T-helper 2 cell treated with Interferon-gamma antibody and Interleukin-4, amounts not matched to agents 5 μg/mL and 100 μg/mL, for 36 hours (primary cell): ENCODE measurements at places on chromosomes 3 and 15.

GRCh38 chr3:194446754-194447153 is 40.0 kb downstream of the ATP13A3 start:
- DNase-seq: no peak
- H3K36me3 ChIP-seq: peaks cover 64% of the 10 kb centered on the region
- no peaks in the 10 kb centered on the region for H3K27me3 ChIP-seq
- H3K4me3 ChIP-seq: no peak overlapping the region

- no peak overlapping the region for H3K27ac ChIP-seq
- H3K4me3 ChIP-seq: no peak overlapping the region
- no peaks in the 10 kb centered on the region for H3K4me1 ChIP-seq
- H3K27me3 ChIP-seq: peaks cover 15% of the 10 kb centered on the region
Observed at GRCh38 chr15:38362355-38362754, 91.6 kb upstream of the FAM98B start.

DNA sequence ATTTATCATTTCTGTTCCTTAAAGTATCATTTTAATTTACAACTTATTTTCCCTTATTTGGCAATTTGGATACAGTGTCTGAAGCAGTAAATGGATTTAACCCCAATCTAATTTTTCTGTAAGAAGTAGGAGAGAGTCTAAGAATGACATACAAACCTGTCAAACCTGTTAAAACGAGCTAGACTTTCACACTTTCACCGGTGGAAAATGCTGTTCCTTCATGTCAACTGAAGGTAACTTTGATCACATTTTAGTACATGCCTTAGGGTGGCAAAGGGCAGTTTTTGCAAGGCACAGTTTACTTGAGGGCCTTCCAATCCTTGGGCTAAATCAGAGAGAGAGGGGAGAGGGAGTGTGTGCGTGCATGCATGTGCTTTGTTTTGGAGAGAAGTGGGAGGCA is 221.4 kb downstream of the THSD4 start:
- H3K27me3 ChIP-seq: peaks cover 5% of the 10 kb centered on the region
- H3K27ac ChIP-seq: no peak overlapping the region
- no peak for DNase-seq
- H3K4me1 ChIP-seq: peaks cover 10% of the 10 kb centered on the region
- H3K4me3 ChIP-seq: no peak overlapping the region

GRCh38 chr3:52085681-52086282 is 29.4 kb upstream of the DUSP7 start:
- H3K4me3 ChIP-seq: no peak overlapping the region
- no peaks in the 10 kb centered on the region for H3K27me3 ChIP-seq
- DNase-seq: peak; percentile 18
- H3K27ac ChIP-seq: no peak overlapping the region

DNA sequence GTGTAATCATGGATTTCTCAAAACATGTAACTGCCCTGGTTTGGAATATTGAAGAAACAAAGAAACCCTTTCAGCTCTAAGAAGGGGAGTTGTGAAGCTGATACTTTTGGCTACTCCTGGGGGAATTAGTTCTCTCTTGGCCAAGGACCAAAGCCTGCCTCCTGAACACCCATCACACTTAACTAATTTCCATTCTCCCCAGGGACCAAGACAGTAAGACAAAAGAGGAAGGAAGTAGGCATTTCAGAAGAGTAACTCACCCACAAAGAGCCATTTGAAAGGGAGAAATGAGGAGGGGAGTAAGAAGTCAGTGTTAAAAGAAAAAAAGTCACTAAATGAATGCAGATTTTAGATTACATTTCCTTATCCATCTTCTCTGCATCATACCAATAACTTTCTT is 328.0 kb upstream of the SOX2 start:
- H3K4me1 ChIP-seq: no peaks in the 10 kb centered on the region
- H3K27ac ChIP-seq: no peak overlapping the region
- H3K27me3 ChIP-seq: no peaks in the 10 kb centered on the region
- H3K36me3 ChIP-seq: no peaks in the 10 kb centered on the region
- H3K4me3 ChIP-seq: no peak overlapping the region

GRCh38 chr3:55621648-55622047 is 134.5 kb upstream of the WNT5A start:
- H3K36me3 ChIP-seq: no peaks in the 10 kb centered on the region
- H3K4me1 ChIP-seq: no peaks in the 10 kb centered on the region
- no peak overlapping the region for H3K4me3 ChIP-seq

- no peaks in the 10 kb centered on the region for H3K27me3 ChIP-seq
- peaks cover 4% of the 10 kb centered on the region for H3K4me1 ChIP-seq
- no peak for DNase-seq
- H3K36me3 ChIP-seq: no peaks in the 10 kb centered on the region
- H3K27ac ChIP-seq: no peak overlapping the region
Observed at GRCh38 chr3:39186692-39187151, 5.7 kb downstream of the XIRP1 start.

- peak; percentile 29 for DNase-seq
- H3K4me3 ChIP-seq: peak overlapping the region; percentile 85
- H3K4me1 ChIP-seq: peaks cover 56% of the 10 kb centered on the region
- peak overlapping the region; percentile 7 for H3K27ac ChIP-seq
Observed at GRCh38 chr3:146542179-146542578, 2.2 kb downstream of the PLSCR1 start.

GRCh38 chr15:60568301-60568742 is 89.4 kb upstream of the ICE2 start:
- peaks cover 52% of the 10 kb centered on the region for H3K4me1 ChIP-seq
- H3K27me3 ChIP-seq: no peaks in the 10 kb centered on the region
- no peak for DNase-seq
- peak overlapping the region; percentile 71 for H3K27ac ChIP-seq
- peak overlapping the region; percentile 60 for H3K4me3 ChIP-seq
- H3K36me3 ChIP-seq: peaks cover 20% of the 10 kb centered on the region

GRCh38 chr3:142953443-142953842 is 10.0 kb downstream of the PAQR9 start:
- H3K4me3 ChIP-seq: no peak overlapping the region
- peaks cover 63% of the 10 kb centered on the region for H3K27me3 ChIP-seq
- DNase-seq: no peak
- H3K27ac ChIP-seq: no peak overlapping the region

DNA sequence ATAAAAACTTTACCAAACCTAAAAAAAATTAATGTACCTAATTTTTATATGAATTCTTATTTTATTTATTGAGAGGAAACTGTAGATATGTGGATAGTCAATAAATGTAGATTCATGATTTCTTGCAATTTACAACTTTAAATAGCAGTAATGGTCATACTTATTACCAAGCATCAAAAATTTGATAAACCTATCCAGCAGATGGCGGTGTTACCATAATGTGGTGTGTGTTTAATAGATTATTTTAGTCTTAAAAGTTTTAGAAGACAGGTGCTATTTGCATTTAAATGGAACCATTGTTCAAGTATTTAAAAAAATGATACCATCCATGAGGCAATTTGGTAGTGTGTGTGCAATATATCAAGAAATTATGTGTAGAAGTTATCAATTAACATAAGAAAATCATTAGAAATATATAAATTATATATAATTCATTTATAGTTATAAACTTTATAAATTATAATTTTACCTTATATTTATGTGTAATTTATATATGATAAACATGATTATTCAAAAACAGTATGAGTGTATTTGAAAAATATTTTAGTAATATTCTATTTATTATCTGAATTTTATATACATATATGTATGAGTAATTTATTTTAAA is 176.0 kb upstream of the BCHE start:
- DNase-seq: no peak
- H3K36me3 ChIP-seq: no peaks in the 10 kb centered on the region
- no peak overlapping the region for H3K4me3 ChIP-seq
- H3K4me1 ChIP-seq: no peaks in the 10 kb centered on the region

DNA sequence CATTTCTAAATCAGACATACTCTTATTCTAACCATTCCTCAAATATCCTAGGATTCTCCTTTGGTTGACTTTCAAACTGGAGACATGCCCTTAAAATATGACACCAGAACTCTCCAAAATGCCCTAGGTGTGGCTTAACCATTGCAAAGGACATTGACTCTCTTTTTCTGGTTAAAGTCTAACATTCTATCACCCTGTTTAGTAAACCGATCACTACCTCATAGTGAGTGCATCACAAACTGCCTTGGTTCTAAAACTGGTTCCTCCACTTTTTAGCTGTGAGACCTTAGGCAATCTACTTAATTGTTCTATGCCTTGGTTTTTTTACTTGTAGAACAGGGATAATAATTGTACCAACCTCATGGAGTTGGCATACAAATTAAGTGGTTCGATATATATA is 224.3 kb downstream of the CDIN1 start:
- no peaks in the 10 kb centered on the region for H3K27me3 ChIP-seq
- H3K27ac ChIP-seq: no peak overlapping the region
- H3K4me3 ChIP-seq: no peak overlapping the region

DNA sequence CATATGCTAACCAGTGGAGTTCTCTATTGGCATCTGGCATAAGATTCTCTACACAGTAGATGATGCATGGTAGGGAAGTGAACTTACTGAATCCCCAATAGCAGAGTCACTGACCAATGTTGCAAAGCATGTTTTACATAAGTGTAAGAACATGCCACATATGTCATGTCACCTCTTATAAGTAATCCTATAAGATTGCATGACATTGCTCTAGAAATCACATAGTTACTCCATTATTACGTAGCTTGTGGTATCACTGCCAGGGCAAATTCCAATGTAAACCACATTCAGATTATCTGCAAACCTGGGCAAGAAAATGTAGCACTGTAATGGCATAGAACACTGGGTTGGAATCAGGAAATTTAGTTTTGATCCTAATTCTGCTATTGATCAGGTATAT is 198.2 kb upstream of the UMPS start:
- H3K4me1 ChIP-seq: no peaks in the 10 kb centered on the region
- H3K4me3 ChIP-seq: no peak overlapping the region
- no peak overlapping the region for H3K27ac ChIP-seq
- no peaks in the 10 kb centered on the region for H3K36me3 ChIP-seq

- H3K27ac ChIP-seq: no peak overlapping the region
- H3K27me3 ChIP-seq: no peaks in the 10 kb centered on the region
- DNase-seq: no peak
- H3K36me3 ChIP-seq: peaks cover 2% of the 10 kb centered on the region
- H3K4me1 ChIP-seq: no peaks in the 10 kb centered on the region
- no peak overlapping the region for H3K4me3 ChIP-seq
Observed at GRCh38 chr3:138696666-138697370, 88.2 kb downstream of the FAIM start.

DNA sequence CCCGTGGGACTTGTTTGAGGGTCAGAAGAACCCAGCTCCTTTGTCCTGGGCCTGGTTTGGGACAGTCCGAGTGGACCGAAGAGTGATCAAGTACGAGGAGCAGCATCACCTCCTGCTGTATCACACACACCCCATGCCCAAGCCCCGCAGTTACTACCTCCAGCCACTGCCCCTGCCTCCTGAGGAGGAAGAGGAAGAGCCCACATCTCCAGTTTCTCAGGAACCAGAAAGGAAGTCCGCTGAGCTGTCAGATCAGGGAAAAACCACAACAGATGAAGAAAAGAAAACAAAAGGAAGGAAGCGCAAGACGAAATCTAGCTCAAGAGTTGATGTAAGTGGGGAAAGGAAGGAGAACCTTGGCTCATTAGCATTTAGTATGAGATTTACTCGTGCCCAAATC is 3.3 kb upstream of the P2RY12 start:
- no peaks in the 10 kb centered on the region for H3K27me3 ChIP-seq
- H3K27ac ChIP-seq: no peak overlapping the region
- H3K36me3 ChIP-seq: no peaks in the 10 kb centered on the region
- H3K4me1 ChIP-seq: peaks cover 9% of the 10 kb centered on the region
- H3K4me3 ChIP-seq: no peak overlapping the region

DNA sequence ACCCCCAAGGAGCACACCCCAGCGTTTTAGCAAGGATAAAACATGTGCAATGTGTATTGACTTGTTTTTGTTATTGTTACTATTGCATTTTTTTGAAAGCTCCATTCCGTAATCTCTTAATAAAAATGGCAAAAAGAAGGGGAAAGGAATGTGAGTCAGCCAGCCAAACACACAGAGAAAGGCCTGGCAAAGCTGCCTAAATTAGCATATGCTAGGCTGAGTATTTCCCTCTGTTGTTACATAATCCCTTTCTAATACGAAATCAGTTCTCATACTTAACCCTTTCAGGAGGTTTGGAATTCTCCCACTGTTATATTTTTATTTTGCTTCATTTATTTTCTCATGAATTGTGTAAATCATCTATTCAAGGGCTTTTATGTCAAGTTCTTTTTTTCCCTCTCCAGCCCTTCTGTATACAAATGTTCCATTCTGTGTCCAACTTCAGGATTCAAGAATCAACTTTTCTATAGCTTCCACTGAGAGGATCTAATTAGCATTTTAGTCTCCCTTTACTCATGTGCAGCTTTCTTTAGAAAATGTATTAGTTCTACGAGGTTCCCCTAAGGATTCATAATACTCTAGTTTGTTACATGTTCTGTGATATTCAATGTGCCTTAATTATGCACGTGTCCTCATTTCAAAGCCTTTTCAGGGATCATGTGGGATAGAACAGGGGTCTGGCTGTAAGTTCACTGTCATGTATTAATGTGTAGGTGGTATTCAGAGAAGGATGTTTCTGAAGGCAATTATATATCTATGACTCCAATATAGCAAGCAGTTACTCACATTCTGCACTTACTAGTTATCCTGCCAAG is 9.2 kb downstream of the CADM2 start:
- H3K27me3 ChIP-seq: no peaks in the 10 kb centered on the region
- DNase-seq: no peak
- H3K4me3 ChIP-seq: no peak overlapping the region
- H3K27ac ChIP-seq: no peak overlapping the region
- no peaks in the 10 kb centered on the region for H3K36me3 ChIP-seq

DNA sequence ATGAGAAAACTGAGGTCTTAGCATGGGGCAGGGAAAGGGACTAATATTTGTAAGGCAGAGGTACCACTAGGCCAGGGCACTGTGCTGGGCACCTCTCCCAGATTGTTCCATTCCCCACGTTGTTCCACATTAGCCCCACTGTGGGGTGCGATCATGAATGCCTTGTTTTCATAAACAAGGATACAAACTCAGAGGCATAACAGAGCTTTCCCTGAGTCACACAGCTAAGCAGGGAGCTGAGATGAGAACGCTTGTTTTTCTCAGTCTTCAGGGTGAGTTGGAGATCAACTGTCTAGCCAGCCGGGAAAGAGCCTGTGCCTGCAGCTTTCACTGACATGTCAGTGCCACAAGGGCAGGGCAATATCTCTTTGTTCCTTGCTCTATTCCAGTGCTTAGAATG is 47.9 kb upstream of the ITGA11 start:
- DNase-seq: no peak
- H3K36me3 ChIP-seq: no peaks in the 10 kb centered on the region
- no peak overlapping the region for H3K4me3 ChIP-seq
- H3K4me1 ChIP-seq: no peaks in the 10 kb centered on the region

GRCh38 chr3:17478673-17479072 is 263.8 kb downstream of the TBC1D5 start:
- DNase-seq: no peak
- no peaks in the 10 kb centered on the region for H3K27me3 ChIP-seq
- H3K36me3 ChIP-seq: no peaks in the 10 kb centered on the region
- H3K4me1 ChIP-seq: no peaks in the 10 kb centered on the region
